ENCODE measurements at places on chromosomes 3 and 15. TPM values are rescaled to one million over a fixed set of nuclear protein-coding genes. Genes with fewer than 3 reads are reported as not detected.
A peak's percentile ranks its signal among the peaks of the same experiment; 100 is the strongest.

- DNase-seq = no peak
These were observed 34.3 kb downstream of the GOLIM4 start for GRCh38 chr3:168061332-168061996.

DNA sequence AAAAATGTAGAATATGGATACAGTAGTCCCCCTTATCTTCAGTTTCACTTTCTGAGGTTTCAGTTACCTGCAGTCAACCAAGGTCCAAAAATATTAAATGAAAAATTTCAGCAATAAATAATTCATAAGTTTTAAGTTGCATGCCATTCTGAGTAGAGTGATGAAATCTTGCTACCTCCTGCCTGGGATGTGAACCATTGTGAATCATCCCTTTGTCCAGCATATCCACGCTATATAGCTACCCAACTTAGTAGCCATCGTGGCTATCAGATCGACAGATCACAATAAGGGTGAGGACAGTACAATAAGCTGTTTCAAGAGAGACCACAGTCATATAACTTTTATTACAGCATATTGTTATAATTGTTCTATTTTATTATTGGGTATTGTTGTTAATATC, 1.2 kb upstream of the LARS2 start:
- DNase-seq = no peak

DNA sequence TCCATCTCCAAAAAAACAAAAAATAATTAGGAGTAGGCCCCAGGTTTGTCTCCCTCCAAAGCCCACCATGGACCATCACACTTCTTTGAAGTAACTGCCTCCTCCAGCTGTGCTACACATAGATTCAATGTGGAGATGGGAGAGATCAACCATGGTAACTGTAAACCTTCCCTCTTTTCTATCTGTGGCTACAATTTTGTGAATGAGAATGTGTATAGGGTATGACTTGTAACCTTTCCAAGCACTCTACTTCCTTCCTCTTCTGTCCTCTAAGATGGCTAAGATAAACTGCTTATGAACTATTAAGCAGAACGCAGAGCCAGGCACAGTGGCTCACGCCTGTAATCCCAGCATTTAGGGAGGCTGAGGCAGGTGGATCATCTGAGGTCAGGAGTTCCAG, 55.5 kb upstream of the ATP11B start:
- DNase-seq = no peak

DNA sequence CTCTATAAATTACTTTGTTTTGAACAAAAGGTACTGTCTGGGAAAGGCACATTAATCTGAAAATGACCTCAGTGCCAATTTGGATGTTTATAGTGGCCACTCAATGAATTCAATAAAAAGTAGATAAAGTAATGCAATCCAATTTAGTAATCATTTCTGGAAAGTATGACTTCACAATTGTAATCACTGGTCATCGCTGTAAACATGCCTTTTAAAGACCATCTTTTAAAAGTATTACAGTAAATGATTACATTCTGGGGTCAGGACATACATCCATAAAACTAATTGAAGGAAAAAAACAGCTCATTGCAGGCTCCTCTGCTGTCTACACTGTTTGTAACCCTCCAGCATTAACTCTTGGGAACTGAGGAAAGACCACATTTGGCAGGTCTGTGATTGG, 43.2 kb downstream of the HRH1 start:
- no peak for DNase-seq

- peak; percentile 71 for DNase-seq
These were observed 56.0 kb downstream of the SLC25A26 start for GRCh38 chr3:66276705-66277274.

DNA sequence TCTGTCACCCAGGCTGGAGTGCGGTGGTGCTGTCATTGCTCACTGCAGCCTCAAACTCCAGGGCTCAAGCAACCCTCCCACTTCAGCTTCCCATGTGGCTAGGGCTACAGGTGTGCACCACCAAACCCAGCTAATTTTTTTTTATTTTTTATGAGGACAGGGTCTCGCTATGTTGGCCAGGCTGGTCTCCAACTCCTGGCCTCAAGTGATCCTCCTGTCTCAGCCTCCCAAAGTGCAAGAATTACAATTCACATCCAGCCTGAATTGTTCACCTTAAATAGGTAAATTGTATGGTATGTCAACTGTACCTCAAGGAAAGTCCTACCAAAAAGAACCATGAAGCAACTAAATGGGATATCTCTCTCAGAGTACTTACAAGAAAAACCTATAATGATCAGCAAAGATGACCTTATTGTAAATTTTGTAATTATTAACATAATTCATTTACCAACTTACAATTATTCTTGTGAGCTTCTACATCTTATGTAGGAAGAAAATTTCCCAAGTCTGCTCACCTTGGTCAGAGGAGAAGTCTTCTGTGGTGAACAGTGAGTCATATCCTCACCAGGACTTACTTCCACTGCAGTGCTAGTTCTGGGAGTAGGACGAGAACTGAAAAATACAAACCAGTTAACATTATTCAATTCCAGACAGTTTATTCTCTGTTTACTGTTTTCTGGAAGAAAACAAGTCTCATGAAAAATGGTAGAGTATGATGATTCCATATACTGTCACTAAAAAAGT, 54.4 kb downstream of the ULK4 start:
- DNase-seq = no peak

- no peak for DNase-seq
These were observed 87.1 kb upstream of the PLSCR4 start for GRCh38 chr3:146337991-146338390.

- DNase-seq = peak; percentile 84
These were observed 27.3 kb downstream of the STARD5 start for GRCh38 chr15:81296673-81297072.

DNA sequence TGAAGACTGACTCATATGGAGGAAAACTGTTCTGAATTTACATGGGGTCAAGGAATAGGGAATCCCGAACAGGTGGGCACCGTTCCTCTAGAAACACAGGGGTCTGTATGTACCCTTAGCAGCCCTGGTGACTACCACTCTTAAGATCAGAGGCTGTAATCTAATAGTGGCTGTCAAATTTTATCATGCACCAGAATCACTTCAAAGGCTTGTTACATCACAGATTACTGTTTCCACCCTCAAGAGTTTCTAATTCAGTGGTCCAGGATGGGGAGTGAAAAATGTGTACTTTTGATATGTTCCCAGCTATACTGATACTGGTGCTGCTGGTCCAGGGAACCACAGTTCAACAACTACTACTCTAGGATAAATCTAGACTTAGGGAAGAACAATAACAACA, 27.9 kb downstream of the DYNC1LI1 start:
- no peak for DNase-seq

DNA sequence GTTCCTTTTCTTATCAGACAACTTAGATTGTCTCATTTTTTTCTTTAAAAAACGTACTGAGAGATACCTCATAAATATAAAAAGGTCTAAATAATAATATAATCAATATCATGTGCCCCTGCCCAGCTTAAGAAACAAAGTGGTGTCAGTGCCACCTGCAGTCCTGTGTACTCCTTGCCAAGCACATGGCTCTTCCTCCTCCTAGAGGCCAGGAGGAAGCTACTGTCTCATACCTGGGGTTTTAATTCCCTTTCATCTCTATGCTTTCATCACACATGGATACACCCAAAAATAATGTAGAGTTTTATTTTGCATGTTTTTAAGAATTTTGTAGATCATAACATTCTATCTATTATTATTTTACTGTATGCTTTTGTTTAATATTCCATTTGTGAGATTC, 98.6 kb upstream of the C15orf61 start:
- no peak for DNase-seq

GRCh38 chr3:83454353-83454752, 1504.4 kb upstream of the CADM2 start:
- DNase-seq = no peak

GRCh38 chr15:92611995-92612745, 43.4 kb downstream of the FAM174B start:
- no peak for DNase-seq

GRCh38 chr15:90306560-90306959, 41.1 kb downstream of the NGRN start:
- peak; percentile 14 for DNase-seq

GRCh38 chr3:27623085-27623753, 98.9 kb downstream of the EOMES start:
- DNase-seq = no peak

DNA sequence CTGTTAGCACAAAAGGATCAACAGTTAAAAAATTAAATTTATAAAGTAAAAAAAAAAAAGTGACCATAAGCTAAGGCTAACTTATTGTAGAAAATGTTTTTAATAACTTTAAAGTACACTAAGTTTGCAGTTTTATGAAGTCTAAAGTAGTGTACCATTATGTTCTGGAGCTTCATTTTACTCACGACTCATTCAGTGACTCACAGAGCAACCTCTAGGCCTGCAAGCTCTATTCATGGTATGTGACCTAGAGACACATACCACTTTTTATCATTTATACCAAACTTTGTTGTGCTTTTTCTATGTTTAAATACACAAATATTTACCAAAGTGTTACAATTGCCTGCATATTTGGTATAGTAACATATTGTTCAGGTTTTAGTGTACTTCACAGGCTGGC, 1552.3 kb downstream of the OTOL1 start:
- no peak for DNase-seq

DNA sequence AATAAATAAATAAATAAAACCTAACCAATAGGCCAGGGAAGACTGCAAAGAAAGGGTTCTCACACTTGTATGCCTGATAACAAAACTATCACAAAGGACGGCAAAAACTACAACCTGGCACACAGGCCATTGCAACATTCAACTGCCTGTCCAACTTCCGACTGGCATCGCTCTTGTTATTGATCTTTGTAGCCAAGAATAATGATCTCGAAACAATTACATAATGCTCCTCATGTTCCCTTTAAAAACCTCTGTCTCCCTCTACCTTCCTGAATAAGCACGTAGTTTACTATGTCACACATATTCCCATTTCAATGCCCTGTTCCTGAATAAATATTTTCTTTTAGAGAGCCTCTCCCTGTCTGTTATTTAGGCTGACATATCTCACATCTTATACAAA, 74.3 kb downstream of the B3GNT5 start:
- DNase-seq = no peak

GRCh38 chr3:42214064-42214463, 51.9 kb downstream of the CCK start:
- DNase-seq = no peak

- DNase-seq = no peak
These were observed 6.3 kb downstream of the UROC1 start for GRCh38 chr3:126511291-126511690.

The IMPG2 gene
- polyA plus RNA-seq = not detected

The RASGRF1 gene
- not detected for polyA plus RNA-seq

The ISLR gene
- polyA plus RNA-seq = not detected

The IGSF11 gene
- polyA plus RNA-seq = not detected

The SETMAR gene
- polyA plus RNA-seq = 10.2 TPM

The GALNT15 gene
- not detected for polyA plus RNA-seq

The HHATL gene
- polyA plus RNA-seq = not detected

The DBR1 gene
- polyA plus RNA-seq = 14.8 TPM

The PLIN1 gene
- polyA plus RNA-seq = 0.46 TPM

The FGD5 gene
- not detected for polyA plus RNA-seq

The CCDC39 gene
- polyA plus RNA-seq = not detected

All from CD4-positive, alpha-beta memory T cell (primary cell).